Dermis blood vessel endothelial cell (primary cell): ENCODE measurements at places on chromosomes 16 and 17. TPM values are rescaled to one million over a fixed set of nuclear protein-coding genes. Genes with fewer than 3 reads are reported as not detected.

GRCh38 chr16:85919271-85920267 lies 20.6 kb downstream of the IRF8 start:
- DNase-seq: no peak

PLXDC1 gene
- not detected in 2 replicates for total RNA-seq

- DNase-seq: no peak
Observed at GRCh38 chr16:82506692-82507670, 119.8 kb upstream of the CDH13 start.

DNA sequence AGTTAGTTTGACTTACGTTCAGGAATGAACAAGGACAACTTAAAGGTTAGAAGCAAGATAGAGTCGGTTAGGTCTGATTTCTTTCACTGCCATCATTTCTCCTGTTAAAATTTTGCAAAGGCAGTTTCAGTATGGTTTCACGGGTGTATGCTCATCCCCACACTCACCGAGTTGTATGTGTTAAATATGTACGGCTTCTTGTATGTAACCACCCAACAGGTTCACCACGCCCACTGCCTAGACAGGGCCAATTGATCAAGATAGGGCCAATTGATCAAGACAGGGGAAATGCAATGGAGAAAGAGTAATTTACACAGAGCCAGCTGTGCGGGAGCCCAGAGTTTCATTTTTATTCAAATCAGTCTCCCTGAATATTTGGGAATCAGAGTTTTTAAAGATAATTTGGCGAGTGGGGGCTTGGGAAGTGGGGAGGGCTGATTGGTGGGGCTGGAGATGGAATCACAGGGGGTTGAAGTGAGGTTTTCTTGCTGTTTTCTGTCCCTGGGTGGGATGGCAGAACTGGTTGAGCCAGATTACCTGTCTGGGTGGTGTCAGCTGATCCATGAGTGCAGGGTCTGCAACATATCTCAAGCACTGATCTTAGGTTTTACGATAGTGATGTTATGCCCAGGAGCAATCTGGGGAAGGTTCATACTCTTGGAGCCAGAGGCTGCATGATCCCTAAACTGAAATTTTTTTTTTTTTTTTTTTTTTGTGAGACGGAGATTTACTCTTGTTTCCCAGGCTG lies 62.4 kb upstream of the PLCG2 start:
- no peak for DNase-seq

MARVELD3 gene
- not detected in 2 replicates for total RNA-seq

- DNase-seq: no peak
Observed at GRCh38 chr16:4966736-4967453, 8.8 kb downstream of the SEC14L5 start.
